ENCODE measurements at places on chromosomes 1 and 21. TPM values are rescaled to one million over a fixed set of nuclear protein-coding genes. Genes with fewer than 3 reads are reported as not detected.

GRCh38 chr1:64962441-64962840 is 3.9 kb downstream of the JAK1 start:
- no peaks in the 10 kb centered on the region for H3K27me3 ChIP-seq
- peak; percentile 78 for DNase-seq
- no peaks in the 10 kb centered on the region for H3K36me3 ChIP-seq

- H3K36me3 ChIP-seq, result no peaks in the 10 kb centered on the region
- DNase-seq, result peak; percentile 62
- H3K27me3 ChIP-seq, result no peaks in the 10 kb centered on the region
- peaks cover 3% of the 10 kb centered on the region for H3K4me1 ChIP-seq
- no peak overlapping the region for H3K4me3 ChIP-seq
- H3K27ac ChIP-seq, result peak overlapping the region; percentile 51
These were observed 131.2 kb downstream of the SLC45A1 start for GRCh38 chr1:8448911-8449661.

Gene BEND5
- 11.6 TPM for total RNA-seq

DNA sequence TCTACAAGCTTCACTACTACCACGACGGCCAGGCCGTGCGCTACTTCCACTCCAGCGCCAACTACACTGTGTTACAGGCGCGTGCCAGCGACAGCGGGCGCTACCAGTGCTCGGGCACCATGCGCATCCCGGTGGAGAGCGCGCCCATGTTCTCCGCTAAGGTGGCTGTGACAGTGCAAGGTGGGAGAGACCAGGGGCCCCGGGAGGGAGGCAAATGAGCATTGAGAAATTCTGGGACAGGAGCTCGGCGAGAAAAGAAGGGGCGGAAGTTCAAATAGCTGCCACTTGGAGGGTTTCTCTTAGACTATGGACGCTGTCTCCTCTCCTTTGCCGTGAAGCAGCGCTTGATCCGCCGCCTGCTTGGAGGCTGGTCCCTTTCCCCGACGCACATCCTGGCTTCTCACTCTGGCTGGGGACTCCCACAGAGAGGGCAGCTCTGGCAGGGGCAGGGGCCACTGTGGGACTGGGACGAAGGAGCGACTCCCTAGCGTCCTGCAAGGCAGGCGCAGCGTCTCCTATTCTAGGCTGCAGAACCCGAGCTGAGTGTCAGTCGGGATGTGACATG is 4.6 kb downstream of the FCRLB start:
- H3K27ac ChIP-seq, result peak overlapping the region; percentile 70
- no peaks in the 10 kb centered on the region for H3K27me3 ChIP-seq
- DNase-seq, result peak; percentile 68
- H3K36me3 ChIP-seq, result no peaks in the 10 kb centered on the region
- H3K4me1 ChIP-seq, result no peaks in the 10 kb centered on the region

- H3K36me3 ChIP-seq, result no peaks in the 10 kb centered on the region
- H3K27ac ChIP-seq, result no peak overlapping the region
- no peak for DNase-seq
- H3K27me3 ChIP-seq, result no peaks in the 10 kb centered on the region
These were observed 436.9 kb downstream of the PRDM2 start for GRCh38 chr1:14136881-14137280.

GRCh38 chr1:245166471-245166885 is 11.7 kb downstream of the KIF26B start:
- no peaks in the 10 kb centered on the region for H3K27me3 ChIP-seq
- no peaks in the 10 kb centered on the region for H3K36me3 ChIP-seq

- H3K27ac ChIP-seq, result no peak overlapping the region
- H3K36me3 ChIP-seq, result no peaks in the 10 kb centered on the region
- H3K4me3 ChIP-seq, result no peak overlapping the region
- no peaks in the 10 kb centered on the region for H3K4me1 ChIP-seq
These were observed 13.4 kb downstream of the EPB41 start for GRCh38 chr1:28927648-28928313.

DNA sequence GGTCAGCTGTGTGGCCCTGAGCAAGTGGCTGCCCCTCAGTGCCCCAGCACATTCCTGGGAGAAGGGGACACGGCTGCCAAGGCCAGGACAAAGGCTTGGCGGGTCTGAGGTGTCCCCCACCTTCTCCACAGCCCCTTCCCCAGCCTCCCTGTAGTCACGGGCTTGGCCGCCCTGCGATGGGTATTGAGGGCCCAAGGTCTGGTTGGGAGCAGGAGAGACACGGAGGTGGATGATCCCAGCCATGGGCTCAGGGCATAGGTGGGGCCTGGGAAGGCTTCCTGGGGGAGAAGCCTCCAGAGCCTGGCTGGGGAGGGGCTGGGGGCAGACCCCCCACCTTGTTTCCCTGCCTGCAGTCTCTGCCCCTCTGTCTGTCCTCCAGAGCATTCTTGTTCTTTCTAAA is 27.0 kb downstream of the TTC39A start:
- H3K27me3 ChIP-seq, result no peaks in the 10 kb centered on the region
- no peak overlapping the region for H3K27ac ChIP-seq
- H3K4me3 ChIP-seq, result no peak overlapping the region
- H3K36me3 ChIP-seq, result no peaks in the 10 kb centered on the region

Gene F11R
- 117 TPM for total RNA-seq

GRCh38 chr1:116764466-116764898 is 10.3 kb downstream of the CD2 start:
- H3K27me3 ChIP-seq, result no peaks in the 10 kb centered on the region
- H3K27ac ChIP-seq, result no peak overlapping the region
- H3K36me3 ChIP-seq, result no peaks in the 10 kb centered on the region
- no peak overlapping the region for H3K4me3 ChIP-seq

GRCh38 chr1:31560394-31560793 is 15.9 kb upstream of the TINAGL1 start:
- no peaks in the 10 kb centered on the region for H3K36me3 ChIP-seq
- no peaks in the 10 kb centered on the region for H3K4me1 ChIP-seq
- no peaks in the 10 kb centered on the region for H3K27me3 ChIP-seq
- no peak overlapping the region for H3K27ac ChIP-seq
- H3K4me3 ChIP-seq, result no peak overlapping the region

DNA sequence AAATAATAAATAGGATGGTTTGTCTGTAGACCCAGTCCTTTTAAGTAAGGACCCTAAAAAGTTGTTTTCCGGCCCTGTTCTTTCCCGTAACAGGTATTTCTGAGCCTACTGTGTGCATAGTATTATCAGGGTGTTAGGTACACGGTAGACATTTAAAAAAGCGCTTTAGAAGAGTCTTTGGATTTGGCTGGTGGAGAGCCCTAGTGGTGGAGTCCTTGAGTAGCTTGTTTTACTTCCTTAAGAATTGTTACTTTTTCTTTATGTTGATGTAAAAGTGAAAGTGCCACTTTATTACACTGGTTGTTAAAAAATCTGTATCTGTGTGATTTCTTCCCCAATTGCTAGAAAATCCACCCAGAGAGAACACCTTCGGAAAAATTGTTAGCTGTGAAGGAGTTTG is 36.8 kb downstream of the SMYD2 start:
- H3K36me3 ChIP-seq, result no peaks in the 10 kb centered on the region
- no peak for DNase-seq
- no peaks in the 10 kb centered on the region for H3K27me3 ChIP-seq
- peak overlapping the region; percentile 38 for H3K4me3 ChIP-seq

- H3K4me3 ChIP-seq, result no peak overlapping the region
- H3K27ac ChIP-seq, result no peak overlapping the region
- DNase-seq, result peak; percentile 73
- H3K27me3 ChIP-seq, result no peaks in the 10 kb centered on the region
- no peaks in the 10 kb centered on the region for H3K36me3 ChIP-seq
These were observed 54.5 kb downstream of the COL6A1 start for GRCh38 chr21:46035809-46036695.

GRCh38 chr1:159991513-159991912 is 37.5 kb upstream of the SLAMF9 start:
- DNase-seq, result no peak
- no peaks in the 10 kb centered on the region for H3K4me1 ChIP-seq

DNA sequence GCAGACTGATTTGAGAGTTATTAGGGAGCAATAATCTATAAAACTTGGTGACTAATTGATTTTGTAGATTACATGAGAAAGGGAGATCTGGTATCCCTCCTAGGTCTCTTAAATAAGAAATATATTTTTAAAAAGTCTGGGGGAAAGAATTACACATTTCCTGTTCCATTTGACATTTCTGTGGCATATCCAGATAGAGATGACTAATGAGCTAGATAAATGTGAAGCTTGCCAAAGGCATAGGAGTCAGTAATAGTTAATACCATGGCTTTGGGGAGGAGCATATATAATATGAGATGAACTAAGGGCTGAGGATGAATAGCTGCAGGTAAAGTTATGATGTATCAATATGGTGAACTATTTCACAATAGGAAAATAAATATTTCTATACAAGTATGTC is 663.7 kb downstream of the PTPRC start:
- no peak overlapping the region for H3K27ac ChIP-seq
- H3K4me3 ChIP-seq, result no peak overlapping the region
- no peak for DNase-seq

DNA sequence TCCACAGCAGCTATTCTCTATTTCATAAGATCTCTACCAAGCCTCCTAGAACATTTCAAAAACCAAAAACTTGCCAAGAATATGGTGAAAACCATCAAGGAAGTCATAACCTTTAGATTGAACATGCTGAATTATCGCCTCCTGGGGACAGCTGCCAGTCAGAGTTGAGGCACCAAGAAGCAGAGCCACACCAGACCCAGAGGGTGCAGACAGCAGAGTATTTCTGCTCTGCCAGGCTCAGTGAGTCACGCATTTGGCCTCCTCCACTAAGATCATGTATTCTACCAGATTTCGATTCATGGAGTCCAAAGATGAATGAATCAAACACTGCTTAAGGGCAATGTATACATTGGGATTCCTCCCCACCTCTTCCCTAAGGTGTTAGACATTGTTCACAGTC is 2.1 kb downstream of the F3 start:
- DNase-seq, result no peak
- H3K36me3 ChIP-seq, result no peaks in the 10 kb centered on the region
- no peak overlapping the region for H3K4me3 ChIP-seq
- no peaks in the 10 kb centered on the region for H3K4me1 ChIP-seq

DNA sequence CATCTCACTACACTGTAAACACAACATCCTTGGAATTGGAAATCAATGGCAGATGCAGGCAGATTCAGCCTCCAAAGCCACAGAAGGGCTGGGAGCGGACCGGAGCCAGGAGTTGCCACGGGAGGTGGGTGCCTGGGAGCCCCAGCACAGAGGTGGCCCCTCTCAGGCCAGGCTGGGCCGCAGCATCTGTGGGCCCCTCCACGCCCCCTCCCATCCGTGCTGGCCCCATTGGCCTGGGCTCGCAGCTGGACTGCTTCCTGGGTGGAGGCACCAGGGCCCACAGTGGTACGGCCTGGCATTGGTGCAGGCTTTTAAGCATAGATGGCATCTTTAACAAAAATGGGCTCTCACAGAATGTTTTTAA is 64.2 kb downstream of the SLX9 start:
- H3K27me3 ChIP-seq, result no peaks in the 10 kb centered on the region
- H3K4me3 ChIP-seq, result no peak overlapping the region
- H3K36me3 ChIP-seq, result no peaks in the 10 kb centered on the region
- DNase-seq, result peak; percentile 43
- H3K27ac ChIP-seq, result no peak overlapping the region

- H3K4me3 ChIP-seq, result no peak overlapping the region
- DNase-seq, result no peak
- no peaks in the 10 kb centered on the region for H3K36me3 ChIP-seq
- H3K27ac ChIP-seq, result no peak overlapping the region
- H3K27me3 ChIP-seq, result no peaks in the 10 kb centered on the region
- peaks cover 4% of the 10 kb centered on the region for H3K4me1 ChIP-seq
These were observed 4.1 kb downstream of the OLFML3 start for GRCh38 chr1:113983391-113983790.

Gene CLCA4
- 0.13 TPM for total RNA-seq

DNA sequence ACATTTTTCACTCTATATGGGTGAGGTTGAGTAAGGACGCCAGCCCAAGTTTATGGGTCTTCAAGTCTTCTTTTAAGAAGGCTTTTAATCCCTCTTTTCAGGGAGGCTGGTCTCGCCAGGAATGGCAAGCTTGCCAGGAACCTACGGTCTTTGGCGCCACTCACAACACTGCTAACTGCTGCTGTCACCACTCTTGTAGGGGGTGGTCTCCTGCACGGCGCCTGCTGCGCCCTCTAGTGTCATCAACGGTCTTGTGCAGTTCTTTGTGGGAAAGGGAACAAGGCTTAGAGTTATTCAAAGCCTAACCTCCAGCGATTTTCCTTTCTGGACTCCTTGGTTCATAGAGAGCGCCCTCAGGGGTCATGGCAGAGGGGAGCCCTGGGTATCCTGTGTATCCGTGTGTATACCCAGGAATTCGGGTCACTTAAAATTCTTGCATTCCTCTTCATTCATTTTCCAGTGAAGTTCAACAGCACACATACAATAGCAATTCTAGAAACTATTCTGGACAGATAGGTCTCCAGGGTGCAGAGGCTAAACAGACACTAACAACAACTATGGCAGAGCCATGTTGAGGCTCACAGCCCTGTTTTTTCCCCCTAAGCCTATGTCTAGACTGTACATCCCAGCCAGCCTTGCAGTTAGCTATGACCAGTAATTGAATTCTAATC is 392.8 kb upstream of the CAMK1G start:
- no peaks in the 10 kb centered on the region for H3K4me1 ChIP-seq
- DNase-seq, result peak; percentile 83
- no peaks in the 10 kb centered on the region for H3K27me3 ChIP-seq
- H3K27ac ChIP-seq, result no peak overlapping the region

- H3K27ac ChIP-seq, result no peak overlapping the region
- no peaks in the 10 kb centered on the region for H3K27me3 ChIP-seq
- H3K4me3 ChIP-seq, result no peak overlapping the region
These were observed 285.3 kb upstream of the VAMP3 start for GRCh38 chr1:7485826-7486225.

DNA sequence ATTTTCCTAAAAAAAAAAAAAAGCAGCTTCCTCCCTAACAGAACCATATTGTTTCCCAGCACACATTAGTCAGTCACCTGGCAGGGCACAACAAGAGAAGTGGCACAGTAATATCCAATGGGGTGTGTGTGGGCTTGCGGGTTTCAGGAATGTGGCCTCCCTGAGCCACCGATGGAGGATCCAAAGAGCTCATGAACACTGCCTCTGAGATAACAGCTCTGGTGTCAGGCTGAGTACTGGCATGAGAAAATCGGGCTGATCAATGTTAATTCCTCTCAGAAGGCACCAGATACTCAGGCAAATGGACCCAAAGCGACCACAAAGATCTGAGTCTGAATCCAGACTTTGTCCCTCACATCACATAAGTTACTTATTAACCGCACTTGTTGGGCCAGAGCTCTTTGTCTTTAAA is 2.2 kb upstream of the LYPD8 start:
- H3K27me3 ChIP-seq, result no peaks in the 10 kb centered on the region
- no peaks in the 10 kb centered on the region for H3K36me3 ChIP-seq
- DNase-seq, result peak; percentile 23
- H3K4me1 ChIP-seq, result peaks cover 13% of the 10 kb centered on the region

- DNase-seq, result no peak
- H3K36me3 ChIP-seq, result peaks cover 21% of the 10 kb centered on the region
- no peak overlapping the region for H3K4me3 ChIP-seq
- H3K27me3 ChIP-seq, result no peaks in the 10 kb centered on the region
- no peak overlapping the region for H3K27ac ChIP-seq
These were observed 85.1 kb downstream of the UBE4B start for GRCh38 chr1:10117865-10118264.

GRCh38 chr1:167263819-167264464 is 43.3 kb downstream of the POU2F1 start:
- H3K27ac ChIP-seq, result no peak overlapping the region
- H3K36me3 ChIP-seq, result no peaks in the 10 kb centered on the region
- no peak overlapping the region for H3K4me3 ChIP-seq

Gene RBM8A
- 131 TPM for total RNA-seq
